Stimulated activated CD4-positive, alpha-beta T cell treated with anti-CD3 and anti-CD28 coated beads, Interleukin-1b, Interleukin-23, amount 100 ng/mL, for 24 hours (primary cell): ENCODE measurements at places on chromosomes 12 and 14.

GRCh38 chr14:51674294-51675002 lies 22.7 kb downstream of the FRMD6 start:
- DNase-seq, result no peak

GRCh38 chr12:124420996-124421674 lies 126.2 kb downstream of the RFLNA start:
- no peak for DNase-seq

- DNase-seq, result no peak
Observed at GRCh38 chr12:54338698-54339296, 13.9 kb downstream of the COPZ1 start.

DNA sequence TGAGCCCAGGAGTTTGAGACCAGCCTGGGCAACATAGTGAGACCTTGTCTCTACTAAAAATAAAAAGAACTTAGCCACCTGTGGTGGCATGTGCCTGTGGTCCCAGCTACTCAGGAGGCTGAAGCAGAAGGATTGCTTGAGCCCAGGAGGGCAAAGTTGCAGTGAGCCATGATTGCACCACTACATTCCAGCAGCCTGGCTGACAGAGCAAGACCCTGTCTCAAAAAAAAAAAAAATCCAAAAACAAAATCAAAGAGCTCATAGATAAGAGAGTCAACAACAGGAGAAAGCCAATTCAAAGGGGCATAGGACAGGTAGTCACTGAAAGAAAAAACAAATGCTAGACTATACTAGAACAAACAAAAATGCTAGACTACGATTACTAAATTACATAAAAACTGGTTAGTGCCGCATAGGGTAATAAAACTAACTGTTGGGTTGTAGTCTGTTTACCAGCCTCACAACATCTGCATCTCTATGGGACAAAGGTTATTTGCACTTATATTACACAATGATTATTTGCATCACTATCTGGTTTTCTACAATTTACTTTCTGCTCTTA lies 16.6 kb upstream of the EEA1 start:
- DNase-seq, result no peak

GRCh38 chr12:80707830-80708258 lies 410 bp downstream of the MYF6 start:
- no peak for DNase-seq

- DNase-seq, result no peak
Observed at GRCh38 chr14:64990296-64990695, 3.6 kb downstream of the FNTB start.

DNA sequence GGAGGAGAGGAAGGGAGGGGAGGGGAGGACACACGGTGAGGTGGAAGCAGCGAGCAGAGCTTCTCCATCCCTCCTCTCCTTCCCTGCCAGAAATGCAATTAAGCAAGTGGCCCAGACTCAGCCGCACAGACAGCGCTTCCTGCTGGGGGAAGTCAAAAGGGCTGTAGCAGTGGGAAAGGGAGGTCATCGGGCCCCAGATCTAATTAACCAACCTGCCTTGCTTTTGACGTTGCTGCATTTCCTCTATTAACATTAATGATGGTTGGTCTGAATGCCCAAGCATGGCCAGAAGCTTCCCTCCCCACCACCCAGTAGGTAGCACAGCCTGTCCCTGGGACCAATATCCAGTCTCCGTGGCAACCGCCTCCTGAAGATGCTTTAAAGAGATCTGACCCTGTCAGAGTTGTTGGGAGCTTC lies 4.6 kb upstream of the NGB start:
- DNase-seq, result no peak

- no peak for DNase-seq
Observed at GRCh38 chr12:503111-503761, 43.5 kb downstream of the B4GALNT3 start.

GRCh38 chr14:49679271-49679670 lies 8.7 kb downstream of the POLE2 start:
- DNase-seq, result no peak

GRCh38 chr14:91173904-91174303 lies 60.0 kb downstream of the DGLUCY start:
- no peak for DNase-seq

GRCh38 chr14:51677738-51678137 lies 26.0 kb downstream of the FRMD6 start:
- DNase-seq, result no peak

- no peak for DNase-seq
Observed at GRCh38 chr12:62522984-62523383, 56.4 kb downstream of the MON2 start.

DNA sequence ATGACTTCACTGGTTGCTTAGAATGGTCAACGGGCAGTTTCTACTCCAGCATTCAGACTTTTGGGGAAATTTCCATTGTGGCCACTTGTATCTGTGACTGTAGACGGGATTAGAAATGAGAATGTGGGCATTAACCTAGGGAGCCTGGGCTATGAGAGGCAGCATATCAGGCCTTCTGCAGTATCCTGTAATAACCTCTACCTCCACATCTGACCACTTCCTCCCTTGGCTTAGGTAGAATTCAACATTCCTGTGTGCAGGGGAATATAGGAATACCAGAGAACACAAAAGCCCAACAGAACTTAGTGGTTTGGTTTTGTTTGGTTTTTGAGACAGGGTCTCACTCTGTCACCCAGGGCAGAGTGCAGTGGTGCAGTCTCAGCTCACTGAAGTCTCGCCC lies 76.4 kb upstream of the HOXC13 start:
- no peak for DNase-seq
